ENCODE measurements at places on chromosomes 12 and 14.

DNA sequence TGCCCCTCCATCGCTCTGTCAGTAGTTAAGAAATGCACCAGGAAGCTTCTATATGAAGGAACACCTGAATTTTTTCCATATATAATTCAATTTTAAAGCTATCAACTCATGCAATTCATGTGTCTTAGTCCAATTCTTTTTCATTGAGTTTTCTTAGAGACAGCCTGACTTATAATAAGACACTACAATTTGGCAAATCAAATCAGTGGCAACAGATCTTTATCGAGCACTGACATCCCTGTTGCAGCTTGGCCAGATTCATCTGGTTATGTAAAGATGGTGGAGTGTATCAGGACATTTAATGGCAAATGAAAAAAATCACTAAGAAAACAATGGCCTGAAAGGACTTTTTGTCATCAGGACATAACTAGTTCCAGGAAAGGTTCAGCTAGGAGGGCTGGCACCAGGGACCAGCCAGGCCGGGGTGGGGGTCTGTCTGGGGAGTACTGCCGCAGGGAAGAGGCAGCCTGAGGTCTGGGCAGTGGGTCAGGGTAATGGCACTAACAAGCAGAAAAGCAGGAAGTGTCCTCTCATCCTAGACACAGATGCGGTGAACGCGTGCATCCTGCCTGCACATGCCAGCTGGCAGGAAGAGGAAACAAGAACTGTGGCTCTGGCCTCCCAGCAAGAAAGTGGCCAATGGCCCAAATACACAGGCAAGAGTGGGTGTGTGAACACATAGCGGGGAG is 100.5 kb upstream of the LMNTD1 start:
- no peak for DNase-seq

- DNase-seq, result no peak
Observed at GRCh38 chr14:51657762-51658161, 6.1 kb downstream of the FRMD6 start.

- DNase-seq, result no peak
Observed at GRCh38 chr14:86780876-86781510, 1212.0 kb downstream of the GALC start.

DNA sequence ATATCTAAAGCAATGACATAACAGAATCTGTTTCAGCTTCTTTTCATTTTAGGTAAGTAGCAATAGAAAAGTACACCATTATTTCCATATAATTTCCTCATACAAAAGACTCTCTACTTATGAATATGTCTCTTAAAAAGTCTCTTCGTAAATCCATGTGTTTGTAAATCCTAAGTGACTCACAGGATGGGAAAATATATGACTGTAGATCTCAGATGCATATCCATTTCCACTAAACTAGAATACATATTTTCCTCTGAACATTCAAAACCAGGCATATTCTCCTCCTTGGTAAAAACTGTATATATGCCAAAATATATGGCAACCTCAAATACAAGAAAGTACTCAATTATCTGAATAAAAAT is 93.6 kb downstream of the TXNDC16 start:
- no peak for DNase-seq

DNA sequence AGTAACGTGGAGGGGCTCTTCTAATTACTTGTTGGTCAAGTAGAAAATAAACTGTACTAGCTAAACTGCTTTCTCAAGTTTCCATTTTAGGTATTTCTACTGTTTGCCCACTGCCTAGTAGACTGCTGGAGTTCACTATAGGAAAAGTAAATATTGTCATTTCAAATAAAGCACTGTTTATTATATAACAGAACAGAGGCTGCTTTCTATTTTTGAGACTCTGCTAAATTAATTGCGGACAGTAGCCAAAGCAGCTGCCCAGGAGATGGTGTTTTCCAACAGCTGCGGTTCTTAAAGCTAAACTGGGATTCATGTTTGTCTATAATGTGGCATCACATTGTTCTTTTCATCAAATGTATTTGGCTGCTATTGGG is 15.9 kb upstream of the SIX1 start:
- DNase-seq, result no peak

DNA sequence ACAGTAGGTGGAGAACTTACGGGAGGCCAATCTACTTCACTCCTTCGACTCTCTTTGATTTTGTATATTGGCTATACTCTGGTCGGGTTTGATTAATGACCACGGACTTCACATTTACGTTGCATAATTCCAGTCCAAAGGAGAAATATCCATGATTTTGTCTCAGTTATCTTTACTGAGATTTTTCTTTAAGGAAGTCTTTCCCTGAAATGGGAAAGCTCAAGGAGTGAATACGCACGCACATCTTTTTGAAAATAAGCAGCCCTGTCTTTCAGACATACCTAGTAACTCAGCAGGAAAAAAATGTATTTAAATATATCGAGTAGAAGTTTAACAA is 5.7 kb upstream of the ALX1 start:
- DNase-seq, result no peak

DNA sequence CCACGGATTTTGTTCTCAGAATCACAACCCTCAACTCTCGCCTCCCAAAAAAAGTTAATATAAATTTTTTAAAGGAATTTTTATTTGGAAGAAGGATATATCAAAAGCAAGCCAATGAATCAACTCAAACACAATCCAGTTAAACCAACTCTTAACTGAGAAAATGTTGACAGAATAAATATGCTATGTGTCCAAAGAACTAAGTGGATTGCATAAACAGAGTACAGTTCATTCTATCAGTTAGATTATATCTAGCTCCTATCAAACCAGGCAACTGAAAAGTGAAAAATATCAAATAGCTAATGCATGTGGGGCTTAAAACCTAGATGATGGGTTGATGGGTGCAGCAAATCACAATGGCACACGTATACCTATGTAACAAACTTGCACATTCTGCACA is 16.6 kb downstream of the SLC41A2 start:
- DNase-seq, result no peak

DNA sequence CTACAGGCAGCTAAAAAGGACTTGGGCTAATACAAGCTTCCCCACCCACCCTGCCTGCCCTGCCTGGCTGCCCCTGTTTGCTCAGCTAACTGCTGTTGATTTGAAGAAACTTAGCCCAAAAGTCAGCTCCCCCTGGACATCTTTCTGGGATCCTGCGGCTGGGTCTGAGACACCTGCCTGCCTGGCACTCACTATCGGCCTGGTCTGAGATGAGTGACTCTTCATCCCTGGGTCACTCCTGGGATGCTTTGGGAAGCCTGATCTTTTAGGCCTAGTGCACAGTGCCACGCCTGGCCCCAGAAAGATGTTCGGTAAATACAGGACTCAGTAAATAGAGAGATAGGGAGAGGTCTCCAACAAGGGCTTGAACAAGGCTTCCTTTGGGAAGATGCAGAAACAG is 211.3 kb upstream of the DIO3 start:
- DNase-seq, result no peak

DNA sequence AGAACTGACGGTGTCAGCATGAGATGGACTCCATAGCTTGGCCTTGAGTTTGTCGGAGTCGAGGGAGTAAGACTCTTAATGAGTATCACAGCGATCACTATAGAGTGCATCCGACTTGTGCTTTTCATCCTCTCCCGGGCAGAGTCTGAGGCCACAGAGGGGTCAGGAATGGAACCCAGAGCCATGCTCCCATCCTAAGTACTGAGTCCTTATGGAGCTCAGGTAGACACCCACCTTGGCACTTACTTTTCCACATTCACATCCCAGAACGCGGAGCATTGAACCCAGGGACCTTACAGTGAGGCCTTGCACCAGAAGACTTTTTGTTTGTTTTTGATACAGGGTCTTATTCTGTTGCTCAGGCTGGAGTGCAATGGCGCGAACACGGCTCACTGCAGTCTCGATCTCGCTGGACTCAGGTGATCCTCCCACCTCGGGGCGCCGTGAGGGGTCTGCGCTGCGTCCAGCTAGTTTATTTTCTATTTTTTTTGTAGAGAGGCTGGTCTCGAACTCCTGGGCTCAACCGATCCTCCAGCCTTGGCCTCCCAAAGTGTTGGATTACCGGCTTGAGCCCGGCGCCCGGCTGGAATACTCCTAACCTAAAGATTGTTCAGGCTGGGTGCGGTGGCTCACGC is 719 bp upstream of the SRSF9 start:
- DNase-seq, result no peak

DNA sequence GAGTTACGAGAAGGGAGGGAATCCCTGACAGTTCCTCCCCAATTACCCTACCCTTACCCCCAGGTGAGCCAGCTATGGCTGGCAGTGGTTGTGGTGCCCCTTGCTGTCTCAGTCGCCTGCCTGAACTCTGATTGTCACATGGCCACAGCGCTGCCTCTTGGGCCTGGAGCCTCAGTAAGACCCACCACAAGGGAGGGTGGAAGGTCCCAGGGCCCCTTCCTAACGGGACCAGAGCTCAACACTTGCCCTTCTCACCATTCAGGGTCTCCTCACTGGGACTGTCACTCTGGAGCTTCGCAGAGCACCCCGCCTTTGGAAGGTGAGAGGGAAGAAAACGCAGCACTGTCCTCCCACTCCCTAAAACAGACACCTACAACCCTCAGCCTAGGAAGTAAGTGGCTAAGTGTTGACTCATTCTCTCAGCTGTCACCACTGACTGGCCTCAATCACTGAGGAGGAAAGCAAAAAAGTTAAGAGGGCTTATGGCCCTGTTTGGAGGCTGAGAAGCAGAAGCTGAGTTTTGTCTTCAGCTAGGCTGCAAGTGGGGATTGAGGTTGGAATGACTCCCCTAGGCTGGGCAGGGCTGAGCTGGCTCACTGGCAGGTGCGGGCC is 1.0 kb downstream of the TMEM253 start:
- no peak for DNase-seq

GRCh38 chr12:52367876-52368275 is 595 bp upstream of the KRT85 start:
- DNase-seq, result no peak

DNA sequence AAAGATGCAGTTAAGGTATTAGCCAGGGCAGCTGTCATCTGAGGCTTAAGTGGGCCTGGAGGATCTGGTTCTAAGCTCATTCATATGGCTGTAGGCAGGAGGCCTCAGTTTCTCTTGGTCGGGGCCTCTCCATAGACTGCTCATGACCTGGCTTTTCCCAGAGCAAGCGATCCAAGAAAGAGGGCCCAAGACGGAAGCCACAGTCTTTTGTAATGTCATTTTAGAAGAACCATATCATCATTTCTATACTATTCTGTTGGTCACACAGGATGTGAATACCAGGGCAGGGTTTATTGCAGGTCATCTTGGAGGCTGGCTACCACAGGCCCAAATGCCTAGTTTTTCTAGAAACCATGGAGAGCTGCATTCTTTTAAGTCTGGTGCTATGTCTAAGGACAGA is 47.7 kb downstream of the GNG2 start:
- DNase-seq, result no peak

DNA sequence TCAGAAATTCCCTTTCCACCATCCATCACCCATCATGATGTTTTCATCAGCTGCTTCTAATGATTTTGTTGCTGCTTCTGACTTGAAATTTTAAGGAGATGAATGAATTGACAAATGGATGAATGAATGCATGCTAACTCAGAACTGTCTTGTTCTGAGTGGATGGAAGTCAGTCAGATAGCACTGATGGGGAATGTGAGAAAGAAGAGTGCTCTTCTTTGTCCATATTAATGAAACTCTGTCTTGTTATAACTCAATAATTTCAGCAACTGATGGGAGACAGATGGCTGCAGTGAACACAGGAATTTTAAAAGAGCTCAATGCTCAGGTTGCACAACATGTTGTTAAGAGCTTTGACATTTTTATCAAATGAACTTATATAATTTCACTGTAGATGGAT is 422.0 kb downstream of the TRHDE start:
- DNase-seq, result no peak

DNA sequence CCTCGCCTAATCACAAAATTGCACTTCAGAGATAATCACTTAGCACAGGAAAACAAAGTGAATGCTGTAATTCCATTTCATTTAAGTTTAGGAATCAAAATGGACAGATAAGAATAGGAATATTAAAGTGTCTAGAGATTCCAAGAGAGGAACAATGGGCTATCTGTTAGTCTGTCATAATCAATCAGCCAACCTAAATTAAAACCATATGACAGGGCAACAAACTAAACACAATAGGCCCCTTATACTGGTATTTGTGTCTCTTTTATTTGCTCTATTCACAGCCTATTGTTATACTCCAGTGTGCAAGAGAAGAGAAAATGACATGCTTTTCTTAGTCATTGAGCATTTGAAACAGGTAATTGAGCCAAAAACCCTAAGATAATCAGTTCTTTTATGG is 259.4 kb downstream of the PRKD1 start:
- DNase-seq, result no peak

GRCh38 chr12:93851257-93851671 is 174.1 kb downstream of the CRADD start:
- peak; percentile 75 for DNase-seq

All from HL-60 (cell line).